T-helper 1 cell (primary cell): ENCODE measurements at places on chromosomes 1 and 21.

GRCh38 chr21:45818904-45819285, 162.7 kb upstream of the COL6A1 start:
- DNase-seq: no peak

DNA sequence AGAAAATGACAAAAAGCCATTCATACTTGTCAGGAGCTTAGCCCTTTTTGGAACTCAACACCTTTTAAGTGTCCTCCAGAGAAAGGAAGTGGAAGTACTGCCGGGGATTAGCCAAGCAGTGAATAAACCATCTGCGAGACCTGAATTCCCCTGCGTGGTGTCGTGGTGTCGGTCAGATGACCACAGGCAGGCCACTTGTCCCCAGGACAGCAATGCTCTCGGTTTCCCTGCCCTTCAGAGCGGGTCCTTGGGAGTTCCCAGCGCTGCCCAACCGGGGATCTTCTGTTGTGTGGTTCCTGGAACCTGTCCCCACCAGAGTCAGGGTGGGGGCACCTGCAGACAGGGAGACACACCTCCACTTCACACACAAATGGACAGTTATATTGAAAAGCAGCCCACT, 9.2 kb downstream of the GPR157 start:
- DNase-seq: no peak

DNA sequence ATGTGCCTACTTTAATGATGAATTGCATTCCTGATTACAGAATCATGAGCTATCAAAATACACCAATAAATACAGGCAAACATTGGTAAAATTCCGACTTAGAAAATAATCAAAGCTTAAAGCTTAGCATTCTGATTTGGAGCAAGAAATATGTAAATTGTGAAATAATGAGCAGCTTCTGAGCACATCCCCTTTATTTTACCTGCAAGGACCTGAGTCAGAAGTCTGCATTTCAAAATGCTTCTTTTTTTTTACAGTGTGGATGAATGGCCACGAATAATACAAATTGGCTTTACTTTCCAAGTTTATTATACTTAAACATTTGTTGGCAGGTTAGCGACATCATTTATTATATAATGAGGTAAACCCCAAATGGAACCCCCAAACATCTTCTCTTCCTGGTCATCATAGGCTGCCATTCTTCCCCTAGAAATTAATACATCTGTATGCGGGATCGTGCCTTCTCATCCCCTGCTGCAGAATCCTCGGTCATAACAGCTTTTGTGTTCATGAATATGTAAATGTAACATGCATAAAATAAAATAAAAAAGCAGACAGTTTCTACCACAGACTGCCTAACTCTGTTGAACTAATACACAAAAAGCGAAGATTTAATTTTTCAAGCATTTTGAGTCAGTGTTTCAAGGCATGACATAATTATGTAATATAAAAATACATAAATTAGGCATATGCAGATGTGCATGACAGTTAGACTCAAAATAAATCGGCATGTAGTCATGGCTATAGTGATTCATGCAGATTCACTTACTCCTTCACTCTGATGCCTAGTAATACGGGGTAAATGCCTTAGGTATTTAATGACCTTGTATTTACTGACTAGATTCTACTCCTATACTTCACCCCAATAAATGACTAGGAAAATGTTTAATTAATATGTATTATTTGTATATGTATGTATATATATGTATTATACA, 339.7 kb downstream of the USP25 start:
- DNase-seq: no peak

GRCh38 chr1:41333146-41333784, 28.0 kb upstream of the FOXO6 start:
- DNase-seq: no peak

- DNase-seq: no peak
Observed at GRCh38 chr1:60893136-60893930, 189.0 kb upstream of the NFIA start.

- peak; percentile 92 for DNase-seq
Observed at GRCh38 chr1:10494754-10495474, 20.2 kb downstream of the PEX14 start.

DNA sequence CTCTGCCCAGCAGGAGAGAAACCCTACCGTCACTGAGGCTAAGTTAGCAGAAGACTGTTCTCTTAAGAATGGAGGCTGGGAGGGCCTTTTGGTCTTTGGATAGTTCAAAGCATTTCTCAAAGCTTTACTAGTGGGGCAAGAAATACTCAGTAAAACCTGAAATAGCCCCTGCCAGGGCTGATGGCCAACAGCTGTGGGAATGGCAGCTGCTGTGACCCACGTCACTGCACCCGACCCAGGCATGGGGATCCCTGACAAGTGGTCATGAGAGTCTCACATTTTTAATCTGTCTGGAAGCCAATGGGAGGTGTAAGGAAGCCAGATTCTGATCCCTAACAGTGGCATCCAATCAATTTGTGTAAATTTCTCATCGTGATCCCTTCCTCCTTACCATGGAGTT, 44.5 kb upstream of the ENAH start:
- DNase-seq: no peak

- no peak for DNase-seq
Observed at GRCh38 chr1:236854605-236854983, 59.5 kb downstream of the MTR start.

DNA sequence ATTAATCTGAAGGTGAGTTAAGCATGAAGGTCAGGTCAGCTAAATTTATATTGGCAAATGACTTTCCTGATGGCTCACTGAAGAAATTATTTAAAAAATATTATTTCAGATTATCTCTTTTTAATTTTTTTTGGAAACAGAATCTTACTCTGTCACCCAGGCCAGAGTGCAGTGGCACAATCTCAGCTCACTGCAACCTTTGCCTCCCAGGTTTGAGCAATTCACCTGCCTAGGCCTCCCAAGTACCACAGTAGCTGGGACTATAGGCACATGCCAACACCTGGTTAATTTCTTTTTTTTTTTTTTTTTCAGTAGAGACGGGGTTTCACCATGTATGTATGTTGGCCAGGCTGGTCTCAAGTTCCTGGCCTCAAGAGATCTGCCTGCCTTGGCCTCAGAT, 976.7 kb downstream of the TTLL7 start:
- DNase-seq: no peak

DNA sequence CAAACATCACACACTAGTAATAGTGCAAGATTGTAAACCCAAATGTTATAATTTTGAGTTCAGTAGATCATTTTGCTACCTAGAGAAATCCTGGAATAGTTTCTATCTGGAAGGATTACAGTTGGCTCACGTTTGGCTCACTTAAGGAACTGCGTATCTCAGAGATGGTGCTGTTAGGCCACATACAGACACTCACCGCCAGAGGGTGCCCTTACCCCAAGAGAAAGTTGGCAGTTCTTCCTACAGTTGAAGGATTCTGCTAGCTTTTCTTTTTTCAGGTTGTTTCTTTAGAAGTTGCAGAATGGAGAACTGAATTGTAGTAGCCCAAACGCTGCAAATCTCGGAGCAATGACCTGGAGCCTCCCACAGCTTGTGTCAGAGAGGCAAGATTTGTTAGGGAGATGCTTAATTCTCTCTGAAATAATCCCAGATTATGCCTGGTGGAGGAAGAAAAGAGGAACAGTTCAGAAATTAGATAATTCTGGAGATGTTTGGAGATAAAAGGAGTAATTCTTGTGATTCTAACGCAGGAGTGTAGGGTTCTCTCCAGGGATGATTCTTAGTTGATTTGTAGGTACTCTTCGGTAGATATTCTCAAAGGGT, 87.9 kb upstream of the PAPPA2 start:
- DNase-seq: peak; percentile 38

DNA sequence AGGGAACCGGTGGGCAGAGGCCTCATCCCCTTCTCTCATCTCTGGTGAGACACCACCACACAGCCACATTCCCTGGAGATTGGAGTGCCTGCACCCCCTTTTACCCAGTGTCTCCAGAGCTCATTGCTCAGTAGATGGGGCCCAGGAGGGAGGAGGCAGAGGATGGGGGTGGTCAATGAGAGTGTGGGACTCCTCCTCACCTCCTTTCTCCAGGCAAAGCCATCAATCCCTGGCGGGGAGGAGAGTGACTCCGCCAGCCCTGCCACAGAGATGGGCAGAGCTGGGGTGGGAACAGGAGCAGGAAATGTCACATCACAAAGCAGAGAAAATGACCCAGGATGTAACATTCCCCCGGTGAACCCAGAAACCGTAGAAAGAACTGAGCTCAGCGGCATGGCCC, 117.2 kb downstream of the MATN1 start:
- DNase-seq: no peak

DNA sequence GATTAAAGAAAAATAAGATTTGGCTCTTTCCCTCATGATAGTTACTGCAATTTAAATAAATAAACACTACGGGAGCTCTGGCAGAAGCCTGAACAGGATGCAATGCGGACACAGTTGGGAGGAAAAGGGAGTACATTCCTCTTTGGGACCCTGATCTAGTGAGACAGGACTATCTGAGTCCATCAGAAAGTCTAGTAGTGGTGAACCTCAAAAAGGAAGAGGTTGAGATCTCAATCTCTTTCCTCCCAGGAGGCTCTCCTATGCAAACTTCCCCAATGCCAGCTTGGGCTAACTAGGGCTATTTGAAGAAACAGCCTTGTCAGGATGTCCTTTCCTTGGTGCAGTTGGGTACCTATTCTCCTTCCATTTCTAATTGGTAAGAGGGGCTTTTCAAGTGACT, 4.9 kb upstream of the ABCD3 start:
- no peak for DNase-seq

GRCh38 chr1:168227620-168228019, 1.8 kb downstream of the SFT2D2 start:
- DNase-seq: no peak

DNA sequence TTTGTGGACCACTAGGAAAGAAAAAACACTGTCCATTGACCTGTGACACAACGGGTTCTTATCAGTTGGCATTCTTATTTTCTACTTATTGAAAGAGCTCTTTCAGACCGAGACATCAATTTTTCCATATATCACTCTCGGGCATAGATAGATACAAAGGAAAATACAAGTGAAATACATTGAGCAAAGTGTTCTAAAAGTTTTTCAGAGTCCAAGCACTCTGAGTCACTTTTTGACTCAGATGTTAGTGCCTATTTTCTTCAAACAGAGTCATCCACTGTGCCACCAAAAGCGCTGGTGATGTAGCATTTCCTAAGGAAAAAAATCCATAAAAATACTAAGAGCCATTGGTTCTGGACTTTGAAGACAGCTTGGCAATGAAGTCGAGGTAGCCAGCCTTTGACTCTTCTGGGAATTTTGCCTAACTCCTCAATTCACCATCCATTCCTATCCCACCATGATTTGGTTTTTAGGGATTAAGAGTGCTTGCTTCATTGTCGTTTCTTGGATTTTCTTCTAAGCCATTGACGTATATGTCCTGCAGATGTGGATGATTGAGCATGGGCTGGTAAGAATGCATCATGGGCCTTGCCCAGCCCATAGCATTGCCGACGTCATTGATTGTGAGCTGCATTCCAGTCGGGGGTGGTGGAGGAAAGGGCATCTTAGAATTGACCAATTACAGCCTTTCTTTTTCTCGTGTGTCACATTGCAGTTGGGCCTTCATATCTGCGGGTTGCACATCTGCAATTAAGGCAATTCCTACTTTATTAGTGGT, 10.6 kb downstream of the GALNT2 start:
- DNase-seq: no peak
